ENCODE measurements at places on chromosomes 1 and 21. TPM values are rescaled to one million over a fixed set of nuclear protein-coding genes. Genes with fewer than 3 reads are reported as not detected.
A peak's percentile ranks its signal among the peaks of the same experiment; 100 is the strongest.

GRCh38 chr1:8297245-8297644 is 20.7 kb upstream of the SLC45A1 start:
- no peak for DNase-seq

GRCh38 chr1:55781003-55781402 is 565.8 kb upstream of the USP24 start:
- DNase-seq: no peak

- no peak for DNase-seq
These were observed 47.8 kb upstream of the RGS5 start for GRCh38 chr1:163250382-163250974.

GRCh38 chr1:117577191-117577885 is 28.5 kb upstream of the TENT5C start:
- DNase-seq: no peak

DNA sequence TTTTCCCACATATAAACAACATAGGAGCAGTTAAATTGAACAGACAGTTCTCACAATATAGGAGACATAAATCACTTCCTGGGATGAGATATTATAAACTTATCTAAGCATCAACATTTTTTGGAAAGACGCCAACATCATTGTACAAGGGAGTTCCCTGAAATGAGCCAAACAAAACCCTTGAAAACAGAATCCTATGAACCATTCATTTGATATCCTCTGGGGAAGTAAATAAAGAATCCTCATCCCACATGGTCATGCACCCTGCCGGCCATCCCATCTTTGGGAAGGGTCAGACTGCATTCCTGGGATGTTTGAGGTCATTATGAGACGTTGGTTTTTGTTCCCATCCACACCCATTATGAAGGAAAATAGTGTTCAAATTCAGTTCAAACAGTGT is 111.8 kb upstream of the USP25 start:
- peak; percentile 63 for DNase-seq

- DNase-seq: no peak
These were observed 35.5 kb upstream of the IPO9 start for GRCh38 chr1:201793306-201793925.

DNA sequence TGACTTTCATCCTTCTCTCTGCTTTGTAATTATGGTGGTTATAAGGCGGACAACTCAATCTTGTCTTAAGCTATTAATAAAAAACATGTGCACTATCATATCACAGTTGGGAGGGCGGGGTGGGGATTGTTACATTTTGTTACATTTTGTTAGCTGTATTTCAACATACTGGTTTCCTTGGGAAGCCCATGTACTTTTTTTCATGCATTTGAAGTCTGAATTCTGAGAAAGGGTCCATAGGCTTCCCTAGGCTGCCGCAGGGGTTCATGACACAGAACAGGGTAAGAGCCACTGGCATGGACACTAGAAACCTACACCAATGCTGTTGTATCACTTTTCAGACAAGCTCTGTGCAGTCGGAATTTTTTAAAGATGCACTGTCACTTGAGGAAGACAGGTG is 178.8 kb downstream of the ETS2 start:
- DNase-seq: no peak

DNA sequence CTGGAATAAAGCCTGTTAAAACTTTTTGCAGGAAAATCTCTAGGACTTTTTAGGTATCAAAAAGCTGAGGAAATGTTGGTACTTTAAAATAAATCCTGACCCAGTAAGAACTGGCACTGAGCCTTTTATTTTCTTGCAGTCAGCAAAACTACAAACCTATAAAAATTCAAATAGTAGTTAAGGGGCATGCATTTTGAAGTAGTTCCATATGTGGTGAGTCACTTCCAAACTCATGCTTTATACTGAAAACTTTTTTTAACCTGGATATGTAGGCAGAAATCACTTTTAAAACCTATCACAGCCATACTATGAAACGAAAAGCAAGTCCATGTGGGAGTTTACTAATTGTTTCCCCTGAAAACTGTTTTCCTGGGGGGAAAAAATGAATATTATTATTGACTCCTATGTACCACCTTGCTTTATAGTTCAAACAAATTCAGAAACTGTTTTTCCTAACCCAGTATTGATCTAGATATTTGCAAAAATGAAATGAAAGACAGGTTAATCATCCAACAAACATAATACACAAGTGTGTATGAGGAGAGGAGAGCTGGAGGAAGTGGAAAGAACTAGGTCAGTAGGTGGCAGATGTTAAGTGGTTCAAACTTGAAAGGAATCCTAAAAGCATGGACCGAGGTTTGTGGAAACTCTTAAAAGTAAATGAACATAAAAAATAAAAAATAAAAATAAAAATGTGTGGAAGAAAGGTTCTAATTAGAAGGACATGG is 30.5 kb downstream of the NRIP1 start:
- no peak for DNase-seq

DNA sequence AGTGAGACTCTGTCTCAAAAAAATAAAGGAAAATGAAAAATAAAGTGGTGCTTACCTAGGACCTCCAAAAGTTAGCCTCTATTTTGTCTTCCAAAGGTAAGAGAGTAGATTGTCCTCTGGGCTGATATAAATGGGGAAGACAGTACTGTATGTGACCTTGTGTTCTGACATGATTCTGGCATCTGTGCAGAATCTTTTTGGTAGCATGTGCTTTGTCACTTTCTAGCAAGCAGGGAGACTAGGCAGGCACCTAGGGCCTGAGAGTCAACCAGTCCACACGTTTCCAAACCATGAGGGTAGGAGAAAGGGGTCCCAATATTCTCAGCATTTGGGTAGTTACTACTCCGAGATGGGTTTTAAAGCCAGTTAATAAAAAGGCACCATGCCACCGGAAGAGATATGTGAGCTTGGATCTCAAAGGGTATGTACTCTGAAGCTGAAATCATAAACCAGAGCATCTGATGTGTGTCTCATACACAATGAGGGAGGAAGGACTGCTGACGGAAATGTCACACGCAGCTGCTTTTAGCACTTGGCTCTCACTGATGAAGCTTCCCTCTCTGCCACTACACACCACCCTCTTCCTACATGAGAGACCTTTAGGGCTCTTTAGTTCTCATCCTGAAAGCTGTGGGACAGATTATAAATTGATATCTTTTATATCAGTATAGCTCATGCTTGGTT is 27.0 kb upstream of the SLC16A1 start:
- DNase-seq: no peak

DNA sequence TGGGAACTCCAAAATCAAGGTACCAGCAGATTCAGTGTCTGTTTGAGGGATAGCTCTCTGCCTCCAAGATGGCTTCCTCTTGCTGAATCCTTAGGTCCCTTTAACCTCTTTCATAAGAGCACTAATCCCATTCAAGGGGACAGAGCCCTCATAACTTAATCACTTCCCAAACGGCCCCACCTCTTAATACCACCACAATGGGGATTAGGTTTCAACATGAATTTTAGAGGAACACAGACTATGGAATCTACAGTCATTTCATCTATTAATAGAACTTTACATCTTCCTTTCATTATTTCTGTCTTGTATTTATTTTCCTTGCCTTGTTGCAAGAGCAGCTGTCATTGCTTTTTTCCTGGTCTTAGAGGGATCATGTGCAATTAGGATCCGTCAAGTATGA is 30.3 kb downstream of the HOOK1 start:
- no peak for DNase-seq

- no peak for DNase-seq
These were observed 547.4 kb downstream of the PTPRU start for GRCh38 chr1:29783508-29784275.

GRCh38 chr1:201542309-201543035 is 3.5 kb downstream of the NAV1 start:
- peak; percentile 46 for DNase-seq

DNA sequence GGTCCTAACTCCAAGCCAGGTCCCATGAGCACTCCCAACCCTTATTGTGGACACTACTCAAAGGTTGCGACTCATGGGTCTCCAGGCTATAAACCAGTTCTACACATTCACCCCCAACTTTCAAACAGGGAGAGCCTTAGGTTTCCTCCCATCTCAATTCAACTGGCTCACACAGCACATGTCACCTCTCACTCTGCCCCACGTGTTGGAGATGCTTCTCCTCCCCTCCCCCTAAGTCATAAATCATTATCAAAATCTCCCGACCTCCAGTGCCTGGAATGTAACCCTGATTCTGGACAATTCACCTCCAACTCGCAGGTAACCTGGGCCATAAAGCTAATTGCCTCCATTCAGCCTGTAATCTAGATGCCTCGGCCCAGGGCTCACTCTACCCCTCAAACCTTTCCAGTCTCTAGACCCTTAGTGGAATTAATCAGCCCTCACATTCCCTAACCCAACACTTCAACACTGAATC is 595 bp downstream of the AK2 start:
- peak; percentile 45 for DNase-seq

- DNase-seq: peak; percentile 41
These were observed 80.3 kb downstream of the RUNX3 start for GRCh38 chr1:24849672-24850295.

DNA sequence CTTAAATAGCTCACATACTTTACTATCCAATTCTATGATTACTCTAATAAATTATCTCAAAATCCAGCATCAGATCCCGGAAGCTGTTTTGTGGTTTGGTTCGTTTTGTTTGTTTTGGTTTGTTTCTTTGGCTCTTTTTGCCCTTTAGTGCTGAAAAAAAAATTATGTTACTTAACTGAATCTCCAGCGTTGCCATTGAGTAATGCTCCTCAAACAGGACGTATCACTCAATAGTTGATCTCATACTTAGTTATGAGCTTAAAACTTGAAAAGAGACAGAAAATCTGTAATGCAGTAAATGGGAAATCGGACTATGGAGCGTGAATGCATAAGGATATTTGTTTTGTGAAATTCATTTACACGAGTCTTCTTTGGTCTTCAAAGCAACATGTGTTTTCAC is 533.8 kb upstream of the TMPRSS15 start:
- DNase-seq: no peak

- no peak for DNase-seq
These were observed 184.0 kb downstream of the CDC7 start for GRCh38 chr1:91684481-91685196.

DNA sequence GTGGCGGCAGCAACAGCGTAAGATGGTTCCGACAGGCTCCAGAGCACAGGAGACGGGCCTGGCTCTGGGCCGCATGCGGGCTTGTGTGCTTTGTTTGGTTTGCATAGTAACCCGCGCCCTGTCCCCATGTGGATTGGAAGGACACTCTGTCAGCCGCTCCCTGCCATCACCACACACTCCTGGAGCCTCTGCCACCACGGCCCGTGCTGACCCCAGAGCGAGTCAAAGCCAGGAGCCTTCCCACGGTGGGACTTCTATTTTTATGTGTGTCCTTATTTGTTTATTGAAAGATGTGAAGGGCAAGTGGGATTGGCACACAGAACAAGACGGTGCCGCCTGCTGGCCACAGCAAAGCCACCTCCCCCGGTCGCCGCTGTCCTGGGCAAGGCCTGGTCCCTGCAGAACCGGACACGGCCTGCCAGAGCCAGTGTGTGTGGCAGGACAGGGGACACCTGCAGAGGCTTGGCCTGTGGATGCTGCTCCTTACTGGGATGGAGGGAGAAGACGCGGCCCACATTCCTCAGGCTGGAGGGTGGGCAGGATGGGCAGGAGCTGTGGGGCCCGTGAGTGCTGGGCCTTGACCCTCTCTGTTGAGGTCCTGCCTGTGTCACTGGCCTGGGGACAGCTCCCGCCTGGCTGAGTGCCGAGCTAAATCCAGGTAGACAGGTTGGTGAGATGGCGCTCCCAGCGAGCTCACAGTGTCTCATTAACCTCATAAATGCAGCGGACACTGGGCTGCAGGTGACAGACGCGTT is 64.4 kb downstream of the AGPAT3 start:
- DNase-seq: no peak

DNA sequence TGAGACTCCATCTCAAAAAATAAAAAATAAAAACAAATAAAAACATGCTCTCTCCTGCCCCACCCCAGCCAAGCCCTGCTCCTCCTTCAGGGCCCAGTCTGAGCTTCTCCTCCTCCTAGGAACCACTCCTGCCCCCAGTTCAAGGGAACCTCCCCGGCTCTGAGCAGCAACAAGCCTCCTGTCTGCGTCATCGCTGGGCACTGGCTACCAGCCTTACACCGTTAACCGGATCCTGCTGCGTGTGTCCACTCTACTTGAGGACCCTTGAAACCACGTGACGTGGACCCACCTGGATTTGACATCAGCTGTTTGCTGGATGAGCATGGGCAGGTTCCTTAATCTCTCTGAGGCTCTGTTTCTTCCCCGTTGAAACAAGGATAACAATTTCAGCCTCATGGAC is 1.6 kb upstream of the TAS1R2 start:
- no peak for DNase-seq

DNA sequence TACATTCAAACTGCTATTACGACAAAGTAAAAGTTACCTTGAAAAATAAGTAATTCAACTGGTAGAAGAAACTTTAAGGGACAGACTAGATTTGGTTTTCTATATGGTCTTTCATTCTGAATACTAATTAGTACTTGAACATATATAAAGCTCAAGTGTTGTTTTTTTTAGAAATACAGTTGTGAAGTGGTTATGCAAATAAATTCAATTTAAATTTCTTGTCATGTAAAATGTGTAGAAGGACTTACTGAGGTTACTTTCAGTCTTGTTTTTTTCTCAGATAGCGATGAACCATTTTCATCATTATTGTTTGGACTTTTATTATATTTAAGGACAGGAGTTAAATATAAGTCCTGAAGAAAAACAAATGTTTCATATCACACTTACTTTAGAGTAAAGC is 24.4 kb downstream of the HS2ST1 start:
- DNase-seq: no peak

Gene LCE2C
- total RNA-seq: not detected

Gene TNFRSF8
- 0.30 TPM for total RNA-seq

Gene RNU1-3
- total RNA-seq: not detected

Gene HNRNPU
- total RNA-seq: 148 TPM

Gene SEC16B
- 25.5 TPM for total RNA-seq

Gene SRRM1
- 6.1 TPM for total RNA-seq

Gene SPRR2E
- total RNA-seq: not detected

Gene AKNAD1
- total RNA-seq: not detected

Gene GPN2
- 16.1 TPM for total RNA-seq

Gene L1TD1
- total RNA-seq: not detected

Gene NES
- 0.03 TPM for total RNA-seq

Gene SUSD4
- 11.9 TPM for total RNA-seq

Gene EPS8L3
- total RNA-seq: not detected

Gene ASB17
- total RNA-seq: not detected

Gene AADACL4
- not detected for total RNA-seq

Gene GCSAML
- not detected for total RNA-seq
